DMS 273 treated with DMSO at 0.1 percent for 48 hours (cell line): ENCODE measurements at places on chromosomes 5 and 9.
A peak's percentile ranks its signal among the peaks of the same experiment; 100 is the strongest.

GRCh38 chr5:62083661-62084060, 222.3 kb upstream of the KIF2A start:
- no peak for DNase-seq

DNA sequence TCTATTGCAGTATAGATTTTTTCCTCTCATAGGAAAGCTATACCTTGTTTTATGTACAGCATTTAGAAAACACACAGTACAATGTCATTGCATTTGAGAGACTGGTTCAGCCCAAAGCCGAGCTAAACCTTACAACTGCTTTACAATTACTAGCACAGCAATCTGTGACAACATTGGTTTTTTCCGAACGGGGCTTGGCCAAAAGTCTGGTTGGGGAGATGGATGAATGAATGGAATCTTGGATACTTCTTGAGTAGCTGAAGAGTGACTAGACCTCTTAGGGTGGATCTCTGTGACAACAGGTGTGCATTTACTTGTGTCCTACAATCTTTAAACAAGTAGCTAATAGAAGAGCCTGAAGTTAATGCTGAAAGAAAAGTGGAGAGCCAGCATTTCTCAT, 1.2 kb downstream of the SGCD start:
- DNase-seq: no peak

- no peak for DNase-seq
These were observed 29.4 kb downstream of the IPPK start for GRCh38 chr9:92640398-92641091.

DNA sequence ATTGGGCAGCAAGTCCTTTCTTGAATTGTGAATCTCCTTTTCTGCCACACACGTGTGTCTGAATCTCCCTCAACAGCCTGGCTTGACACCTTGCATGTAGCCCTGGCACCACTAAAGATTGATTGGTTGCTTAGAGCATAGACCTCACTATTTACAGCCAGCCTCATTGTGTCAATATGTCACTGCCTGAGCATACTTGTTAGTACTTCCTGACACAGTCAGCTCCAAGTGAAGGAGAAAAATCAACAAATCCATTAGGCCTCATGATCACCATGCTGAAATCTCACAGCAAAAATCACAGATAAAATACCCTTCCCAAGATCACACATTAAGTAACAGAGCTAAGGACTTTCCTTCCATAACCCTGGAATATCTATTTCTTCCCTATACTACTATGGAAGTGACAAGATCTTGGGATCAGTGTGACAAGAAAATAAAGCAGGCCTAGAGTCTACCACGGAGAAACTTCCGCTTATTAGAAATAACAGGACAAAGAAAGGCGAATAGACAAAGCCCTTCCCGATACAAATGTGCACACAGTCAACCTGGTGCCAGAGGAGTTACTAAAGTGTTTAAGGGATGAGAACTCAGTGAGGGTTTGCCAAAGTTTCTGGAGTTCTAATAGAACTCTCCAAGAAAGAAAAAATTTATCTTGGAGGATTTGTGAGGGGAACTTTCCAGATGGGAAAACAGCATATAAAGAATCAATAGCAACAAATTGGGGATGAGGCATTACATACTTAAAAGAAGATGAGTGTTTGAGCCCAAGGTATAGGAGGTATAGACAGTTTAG, 5.6 kb upstream of the ARL15 start:
- no peak for DNase-seq

DNA sequence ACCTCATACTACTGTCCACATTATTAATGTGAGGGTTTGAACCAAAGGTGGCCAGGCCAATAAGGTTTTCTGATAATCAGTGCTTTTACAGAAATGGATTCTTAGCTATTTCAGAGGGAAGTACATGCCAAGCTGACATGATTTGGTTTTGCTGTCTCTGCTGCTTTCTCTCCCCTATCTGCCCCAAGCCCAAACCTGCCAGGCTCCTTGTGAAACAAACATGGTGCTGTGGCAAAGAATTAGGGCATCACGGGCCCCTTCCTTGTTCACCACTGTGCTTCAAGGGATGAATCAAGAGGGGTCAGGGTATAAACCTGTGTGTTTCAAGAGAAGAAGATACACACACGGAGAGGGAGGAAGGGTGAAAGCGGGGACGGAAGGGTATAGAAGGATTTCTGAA, 41.3 kb upstream of the SMU1 start:
- no peak for DNase-seq

- DNase-seq: no peak
These were observed 360.6 kb upstream of the PRR16 start for GRCh38 chr5:120103495-120103894.

DNA sequence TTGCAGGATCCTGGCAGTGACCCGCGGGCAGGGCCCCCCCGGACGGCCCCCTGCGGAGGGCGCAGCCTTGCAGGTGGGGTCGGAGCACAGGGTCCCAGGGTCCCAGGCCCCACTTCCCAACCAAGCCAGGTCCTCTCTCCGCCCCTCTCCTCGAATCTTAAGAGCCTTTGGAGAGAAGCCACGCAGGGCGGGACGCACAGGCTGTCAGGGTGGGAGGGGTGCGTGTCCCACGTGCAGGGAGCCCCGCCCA, 18.4 kb upstream of the EGFL7 start:
- DNase-seq: peak; percentile 41

DNA sequence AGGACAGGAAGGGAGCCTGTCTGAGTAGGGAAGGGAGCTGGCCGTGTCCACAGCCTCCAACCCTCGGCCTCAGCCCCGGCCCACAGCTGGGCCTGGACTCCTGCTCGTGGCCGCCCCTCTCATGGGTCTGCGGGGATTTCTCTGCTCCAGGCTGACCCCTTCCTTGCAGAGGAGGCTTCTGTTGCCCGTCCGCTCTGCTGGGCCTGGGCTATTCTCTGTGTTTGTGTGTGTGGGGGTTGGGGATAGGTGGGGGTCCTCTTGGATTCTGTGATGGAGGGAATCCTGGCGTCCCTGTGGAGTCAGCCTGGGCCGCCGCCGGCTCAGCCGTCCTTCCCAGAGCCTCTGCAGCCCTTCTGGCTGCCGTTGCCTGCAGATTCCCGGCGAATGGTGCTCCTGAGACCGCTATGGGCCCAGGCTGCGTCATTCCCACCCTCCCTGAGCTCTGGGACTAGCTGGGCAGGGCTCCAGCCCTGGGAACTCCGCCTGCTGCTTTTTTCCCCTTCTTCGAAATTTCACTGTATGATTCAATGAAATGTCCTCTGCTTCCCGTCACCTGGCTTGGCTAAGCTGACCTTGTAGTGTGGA, 64.2 kb downstream of the FGF18 start:
- DNase-seq: no peak

DNA sequence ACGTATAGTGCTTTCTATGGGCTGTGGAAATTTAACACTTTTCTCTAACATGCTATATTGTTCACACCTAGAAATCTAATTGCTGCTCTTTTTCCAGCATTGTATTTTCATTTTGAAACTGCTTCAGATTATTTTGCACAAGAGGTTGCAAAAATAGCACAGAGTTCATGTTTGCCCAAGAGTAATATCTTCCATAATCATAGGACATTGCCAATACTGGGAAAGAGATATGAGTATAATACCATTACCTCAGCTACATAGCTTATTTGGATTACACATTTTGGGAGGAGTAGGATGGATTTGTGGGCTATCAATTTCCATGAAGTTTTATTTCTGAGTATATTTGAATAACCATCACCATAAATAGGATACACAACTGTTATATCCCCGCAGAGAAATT, 717.1 kb downstream of the CDH9 start:
- no peak for DNase-seq

- DNase-seq: no peak
These were observed 344.2 kb downstream of the NTRK2 start for GRCh38 chr9:85013703-85014102.

DNA sequence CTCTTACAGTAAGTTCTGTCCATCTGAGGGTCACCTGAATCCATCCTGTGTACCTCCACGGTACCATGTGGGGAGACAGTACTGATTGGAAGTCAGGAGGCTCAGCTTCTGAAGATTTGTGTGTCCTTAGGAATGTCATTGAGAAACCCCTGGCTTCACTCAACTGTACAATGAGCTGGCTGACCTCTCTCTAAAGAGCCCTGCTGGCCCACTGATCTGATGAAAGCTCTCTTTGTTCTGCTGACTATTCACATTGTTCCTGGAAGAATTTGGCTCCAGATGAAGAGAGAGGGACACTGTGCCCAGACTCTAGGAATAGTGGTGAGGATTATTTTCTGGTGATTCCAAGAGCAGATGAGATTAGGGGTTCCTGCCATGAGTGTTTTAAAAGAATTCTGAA, 141.2 kb downstream of the LURAP1L start:
- no peak for DNase-seq

DNA sequence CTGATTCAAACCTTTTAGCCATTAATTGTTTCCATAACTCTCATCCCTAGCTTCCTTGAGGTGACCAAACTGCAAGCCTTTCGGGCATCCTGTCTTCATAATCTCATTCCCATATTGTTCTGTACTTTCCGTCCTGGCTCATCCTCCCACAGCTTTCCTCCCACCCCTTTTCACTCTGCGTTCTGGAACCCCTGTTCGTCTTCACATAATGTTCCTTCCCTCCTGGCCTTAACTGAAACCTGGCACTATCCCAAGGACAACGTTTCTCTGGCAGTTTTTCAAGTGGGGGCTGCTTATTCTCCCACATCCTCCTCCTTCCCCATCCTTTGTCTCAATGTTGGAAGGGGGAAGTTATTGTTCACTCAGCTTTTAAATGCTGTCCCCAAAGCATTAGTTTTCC, 1.5 kb downstream of the ZNF189 start:
- no peak for DNase-seq

GRCh38 chr9:124502711-124503702, 4.2 kb downstream of the NR5A1 start:
- DNase-seq: no peak

- DNase-seq: no peak
These were observed 322.4 kb upstream of the GRAMD2B start for GRCh38 chr5:126100767-126101166.
